ENCODE measurements at places on chromosomes 12 and 14. TPM values are rescaled to one million over a fixed set of nuclear protein-coding genes. Genes with fewer than 3 reads are reported as not detected.

Gene ERBB3
- total RNA-seq = not detected

Gene NYNRIN
- total RNA-seq = 0.11 TPM

DNA sequence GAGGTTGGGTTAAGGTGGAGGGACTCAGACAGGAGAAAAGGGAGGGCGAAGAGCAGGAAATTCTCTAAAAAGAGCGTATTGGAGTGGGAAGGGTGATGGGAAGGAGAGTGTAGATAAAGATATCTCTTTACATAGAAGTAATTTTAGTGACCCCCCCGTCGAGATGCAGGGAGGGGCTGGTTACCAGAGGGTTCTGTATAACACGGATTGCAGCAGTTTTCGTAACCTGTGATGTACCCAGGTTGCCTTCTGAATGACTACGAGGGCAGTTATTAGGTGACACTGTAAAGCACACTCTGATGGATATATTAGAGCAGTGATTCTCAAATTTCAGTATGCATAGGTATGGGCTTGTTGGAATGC, 443 bp downstream of the DNAL1 start:
- no peak for DNase-seq

- DNase-seq = no peak
These were observed 15.0 kb upstream of the TBX5 start for GRCh38 chr12:114420944-114421335.

- DNase-seq = no peak
These were observed at the start of gene NPAS3 for GRCh38 chr14:32938719-32939253. TSS of gene NPAS3 (plus strand) at chr14:32938879.
